ENCODE measurements at places on chromosomes 1 and 21.

DNA sequence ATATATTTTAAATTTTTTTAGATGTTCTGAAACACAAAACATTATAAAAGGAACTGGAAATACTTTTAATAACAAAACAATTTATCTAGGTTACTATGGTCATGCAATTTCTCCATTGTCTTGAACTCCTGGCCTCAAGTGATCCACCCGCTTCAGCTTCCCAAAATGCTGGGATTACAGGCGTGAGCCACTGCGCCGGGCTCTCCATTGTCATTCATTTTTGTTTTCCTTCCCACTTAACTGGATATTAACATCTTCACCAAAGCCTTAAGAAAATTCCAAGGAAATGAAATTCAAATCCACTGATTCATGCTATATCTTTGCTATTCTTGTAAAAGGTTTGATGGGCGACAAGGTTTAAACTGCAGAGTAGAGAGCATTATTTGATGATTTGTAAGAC lies 279.5 kb upstream of the PKN2 start:
- no peak for DNase-seq
- H3K27ac ChIP-seq: no peak overlapping the region
- no peaks in the 10 kb centered on the region for H3K4me1 ChIP-seq
- H3K27me3 ChIP-seq: no peaks in the 10 kb centered on the region
- no peaks in the 10 kb centered on the region for H3K36me3 ChIP-seq
- no peak overlapping the region for H3K4me3 ChIP-seq

DNA sequence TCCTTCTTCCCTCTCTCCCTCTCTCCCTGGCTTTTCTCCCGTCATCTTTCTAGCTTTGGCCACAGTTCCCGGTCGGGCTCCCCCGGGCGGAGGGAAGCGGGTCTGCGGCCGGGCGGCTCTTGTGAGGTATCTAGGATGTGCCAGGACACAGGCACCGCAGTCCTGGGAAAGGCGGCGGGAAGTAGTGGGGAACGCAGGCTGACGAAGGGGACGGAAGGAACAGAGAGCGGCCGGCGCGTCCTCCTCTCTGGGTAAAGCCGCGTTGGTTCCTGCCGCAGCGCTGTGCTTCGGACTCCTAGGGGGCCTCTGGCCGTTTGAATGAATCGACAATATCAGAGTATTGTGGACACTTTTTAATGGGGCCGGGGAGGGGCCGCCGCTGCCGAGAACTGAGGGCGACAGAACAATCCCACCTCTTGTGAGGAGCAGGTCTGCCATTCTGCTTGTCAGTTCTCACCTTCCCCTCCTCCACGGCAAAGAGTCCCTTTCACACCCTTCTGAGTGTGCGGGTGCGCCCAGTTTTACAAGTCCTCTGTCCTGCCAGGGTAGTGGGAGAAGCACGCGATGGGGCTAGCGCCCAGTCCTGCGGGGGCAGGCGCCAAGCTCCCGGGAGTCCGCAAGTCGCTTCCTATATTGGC lies 1.2 kb upstream of the LHX9 start:
- H3K36me3 ChIP-seq: no peaks in the 10 kb centered on the region
- DNase-seq: peak; percentile 75
- peaks cover 71% of the 10 kb centered on the region for H3K4me1 ChIP-seq
- H3K27ac ChIP-seq: peak overlapping the region; percentile 9

DNA sequence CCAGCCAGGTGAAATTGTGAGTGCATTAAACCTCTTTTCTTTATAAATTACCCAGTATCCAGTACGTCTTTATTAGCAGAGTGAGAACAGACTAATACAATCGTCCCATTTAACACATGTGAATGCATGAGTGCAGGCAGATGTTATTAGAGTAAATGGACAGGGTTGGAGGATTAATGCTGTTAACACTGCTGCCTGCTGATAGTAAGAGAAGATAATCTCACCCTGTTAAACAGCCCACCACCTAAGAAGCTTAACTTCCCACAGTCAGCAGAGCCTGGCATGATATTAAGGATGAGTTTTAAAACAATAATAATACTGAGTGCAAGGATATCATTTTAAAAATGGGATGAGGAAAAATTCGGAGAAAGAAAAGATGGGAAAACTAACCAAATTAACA lies 181.4 kb upstream of the LHX8 start:
- H3K36me3 ChIP-seq: no peaks in the 10 kb centered on the region
- H3K27me3 ChIP-seq: peaks cover 3% of the 10 kb centered on the region
- H3K4me3 ChIP-seq: no peak overlapping the region
- H3K4me1 ChIP-seq: no peaks in the 10 kb centered on the region
- no peak overlapping the region for H3K27ac ChIP-seq

DNA sequence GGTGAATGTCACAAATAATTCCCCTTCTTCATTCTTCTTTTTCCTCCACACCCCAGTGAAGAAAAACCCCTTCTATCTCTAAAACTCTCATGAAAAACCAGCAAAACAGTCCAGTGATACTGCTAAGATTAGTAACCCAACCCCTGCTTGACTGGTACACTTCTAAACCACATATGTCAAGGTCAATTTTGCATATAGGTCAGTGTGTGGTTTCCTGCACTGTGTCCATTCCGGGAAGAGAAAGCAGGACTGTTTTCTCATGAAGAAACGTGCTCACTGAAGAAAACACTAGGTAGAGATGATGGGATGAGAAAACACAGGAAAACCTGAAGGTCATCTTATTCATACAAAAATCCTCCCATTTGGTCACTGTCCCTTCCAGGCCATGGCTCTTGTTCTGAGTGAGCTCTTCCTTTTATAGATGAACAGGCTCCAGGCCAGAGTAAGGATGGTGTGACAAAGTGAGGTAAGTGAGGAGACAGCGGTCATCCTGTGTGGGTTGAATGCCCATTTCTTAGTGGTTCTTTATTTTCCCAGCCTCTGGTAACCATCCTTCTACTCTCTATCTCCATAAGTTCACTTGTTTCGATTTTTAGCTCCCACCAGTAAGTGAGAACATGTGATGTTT lies 122.7 kb downstream of the FASLG start:
- H3K36me3 ChIP-seq: peaks cover 8% of the 10 kb centered on the region
- no peaks in the 10 kb centered on the region for H3K27me3 ChIP-seq
- peaks cover 23% of the 10 kb centered on the region for H3K4me1 ChIP-seq
- H3K27ac ChIP-seq: no peak overlapping the region
- H3K4me3 ChIP-seq: no peak overlapping the region

GRCh38 chr1:199590708-199591107 lies 436.8 kb upstream of the NR5A2 start:
- H3K4me1 ChIP-seq: no peaks in the 10 kb centered on the region
- DNase-seq: no peak
- H3K27me3 ChIP-seq: no peaks in the 10 kb centered on the region
- no peaks in the 10 kb centered on the region for H3K36me3 ChIP-seq
- no peak overlapping the region for H3K27ac ChIP-seq

- no peak overlapping the region for H3K4me3 ChIP-seq
- no peaks in the 10 kb centered on the region for H3K27me3 ChIP-seq
- H3K27ac ChIP-seq: no peak overlapping the region
- DNase-seq: no peak
Observed at GRCh38 chr1:111596499-111596898, 23.1 kb upstream of the RAP1A start.

GRCh38 chr1:96281491-96281890 lies 440.1 kb upstream of the PTBP2 start:
- no peak for DNase-seq
- H3K36me3 ChIP-seq: peaks cover 10% of the 10 kb centered on the region

GRCh38 chr1:160024195-160024905 lies 7.4 kb downstream of the PIGM start:
- DNase-seq: no peak
- peaks cover 6% of the 10 kb centered on the region for H3K36me3 ChIP-seq
- no peaks in the 10 kb centered on the region for H3K27me3 ChIP-seq
- H3K4me3 ChIP-seq: no peak overlapping the region
- peaks cover 72% of the 10 kb centered on the region for H3K4me1 ChIP-seq

GRCh38 chr1:6898974-6899539 lies 113.8 kb downstream of the CAMTA1 start:
- peaks cover 5% of the 10 kb centered on the region for H3K4me1 ChIP-seq
- no peaks in the 10 kb centered on the region for H3K36me3 ChIP-seq
- H3K27ac ChIP-seq: no peak overlapping the region
- no peak for DNase-seq

- H3K27ac ChIP-seq: no peak overlapping the region
- no peak for DNase-seq
- H3K4me1 ChIP-seq: peaks cover 10% of the 10 kb centered on the region
- no peak overlapping the region for H3K4me3 ChIP-seq
- no peaks in the 10 kb centered on the region for H3K36me3 ChIP-seq
- peaks cover 2% of the 10 kb centered on the region for H3K27me3 ChIP-seq
Observed at GRCh38 chr1:228691926-228692325, 43.4 kb upstream of the RHOU start.

DNA sequence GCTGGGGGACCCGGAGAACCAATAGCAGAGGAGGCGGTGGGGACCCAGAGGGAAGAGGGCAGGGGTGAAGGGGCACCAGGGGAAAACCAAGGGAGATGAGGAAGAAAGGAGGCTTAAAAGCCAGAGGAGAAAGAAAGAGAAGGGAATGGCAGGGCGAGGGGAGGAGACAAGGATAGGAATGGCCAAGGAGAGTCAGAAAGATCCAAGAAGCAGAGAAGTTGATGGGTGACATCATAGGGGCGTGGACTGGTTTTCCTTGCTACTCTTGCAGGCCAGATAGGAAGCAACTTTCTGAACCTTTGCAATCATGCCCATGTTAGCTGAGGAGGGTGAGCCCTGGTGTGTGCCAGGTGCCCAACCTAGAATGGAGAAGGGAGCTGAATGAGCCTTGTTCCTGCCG lies 5.4 kb downstream of the NPR1 start:
- peaks cover 14% of the 10 kb centered on the region for H3K4me1 ChIP-seq
- H3K27ac ChIP-seq: no peak overlapping the region
- H3K4me3 ChIP-seq: no peak overlapping the region
- peaks cover 1% of the 10 kb centered on the region for H3K36me3 ChIP-seq
- peaks cover 48% of the 10 kb centered on the region for H3K27me3 ChIP-seq
- DNase-seq: no peak

DNA sequence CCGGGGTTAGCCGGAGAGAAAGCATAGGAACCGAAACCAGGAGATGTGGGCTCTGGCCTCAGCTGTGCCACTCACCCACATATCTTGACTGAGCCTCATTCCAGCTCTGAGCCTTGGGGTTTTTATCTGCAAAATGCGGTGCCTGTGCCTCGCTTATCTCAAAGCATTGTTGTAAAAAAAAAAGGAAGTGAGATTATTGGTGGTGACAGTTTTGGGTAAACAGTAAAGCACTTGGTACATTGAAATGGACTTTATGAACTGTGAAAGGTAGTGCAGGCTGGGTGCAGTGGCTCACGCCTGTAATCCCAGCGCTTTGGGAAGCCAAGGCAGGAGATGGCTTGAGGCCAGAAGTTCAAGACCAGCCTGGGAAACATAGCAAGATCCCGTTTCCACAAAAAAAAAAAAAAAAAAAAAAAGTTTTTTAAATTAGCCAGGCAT lies 3.8 kb downstream of the PTAFR start:
- DNase-seq: no peak
- no peaks in the 10 kb centered on the region for H3K36me3 ChIP-seq
- H3K4me1 ChIP-seq: peaks cover 13% of the 10 kb centered on the region
- peak overlapping the region; percentile 23 for H3K27ac ChIP-seq
- H3K27me3 ChIP-seq: no peaks in the 10 kb centered on the region

Data from mesothelial cell of epicardium (in vitro differentiated cells).